Activated effector memory CD4-positive, alpha-beta T cell treated with Interleukin-2 at 50 U/mL for 16 hours (primary cell): ENCODE measurements at places on chromosomes 2 and 18.

DNA sequence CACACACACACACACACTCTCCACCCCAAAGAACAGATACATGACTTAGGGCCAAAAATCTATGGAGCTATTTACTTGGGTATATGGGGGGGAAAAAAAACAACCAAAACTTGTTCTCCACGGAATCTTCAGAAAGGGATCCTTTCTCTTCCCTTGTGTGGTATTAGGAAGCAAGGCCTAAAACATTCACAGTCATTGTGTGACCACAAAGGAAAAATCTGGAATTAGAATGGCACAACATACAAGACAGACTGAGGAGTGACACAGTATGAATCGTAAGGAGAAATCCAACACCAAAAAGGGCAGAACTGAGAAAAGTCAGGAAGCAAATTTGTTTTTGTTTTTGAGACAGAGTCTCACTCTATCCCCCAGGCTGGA, 70.3 kb downstream of the ASXL2 start:
- DNase-seq = no peak

- no peak for DNase-seq
Observed at GRCh38 chr2:150729495-150729955, 242.1 kb upstream of the RND3 start.

DNA sequence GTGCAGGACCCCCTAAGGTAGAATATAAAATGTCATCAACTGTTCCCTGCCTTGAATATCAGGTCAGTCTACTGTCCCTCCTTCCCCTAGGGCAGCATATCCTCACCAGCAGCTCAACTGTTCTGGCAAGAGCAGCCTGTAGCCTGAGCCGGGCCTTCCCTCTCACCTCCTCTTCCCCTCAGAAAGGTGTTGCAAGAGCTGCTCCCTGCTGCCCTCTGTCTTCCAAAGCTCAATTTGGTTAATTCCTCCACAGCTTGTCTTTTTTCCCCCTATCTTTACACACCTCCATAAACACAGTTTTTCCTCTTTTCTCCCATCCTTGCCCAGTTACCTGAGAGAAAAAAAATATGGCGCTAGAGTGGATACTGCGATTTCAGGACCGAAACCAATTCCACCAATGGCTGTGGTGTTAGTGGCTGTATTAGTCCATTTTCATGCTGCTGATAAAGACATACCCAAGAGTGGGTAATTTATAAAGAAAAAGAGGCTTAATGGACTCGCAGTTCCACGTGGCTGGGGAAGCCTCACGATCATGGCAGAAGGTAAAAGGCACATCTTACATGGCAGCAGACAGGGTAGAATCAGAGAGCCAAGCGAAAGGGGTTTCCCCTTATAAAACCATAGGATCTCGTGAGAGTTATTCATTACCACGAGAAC, 184.7 kb downstream of the MREG start:
- DNase-seq = peak; percentile 2

DNA sequence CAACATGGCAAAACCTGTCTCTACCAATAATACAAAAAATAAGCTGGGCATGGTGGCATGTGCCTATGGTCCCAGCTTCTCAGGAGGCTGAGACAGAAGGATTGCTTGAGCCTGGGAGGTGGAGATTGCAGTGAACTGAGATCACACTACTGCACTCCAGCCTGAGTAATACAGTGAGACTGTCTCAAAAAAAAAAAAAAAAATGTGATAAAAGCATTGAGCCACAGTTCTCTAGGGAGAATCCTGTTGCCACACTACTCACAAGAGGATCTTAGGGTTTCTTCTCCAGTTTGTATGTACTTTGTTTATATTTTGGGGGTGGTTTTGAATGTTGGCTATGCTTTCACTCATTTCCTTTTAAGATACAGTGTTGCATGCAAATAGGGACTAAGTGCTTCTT, 62.0 kb downstream of the TMEM185B start:
- DNase-seq = no peak

GRCh38 chr18:44944461-44944860, 263.8 kb downstream of the SETBP1 start:
- no peak for DNase-seq

DNA sequence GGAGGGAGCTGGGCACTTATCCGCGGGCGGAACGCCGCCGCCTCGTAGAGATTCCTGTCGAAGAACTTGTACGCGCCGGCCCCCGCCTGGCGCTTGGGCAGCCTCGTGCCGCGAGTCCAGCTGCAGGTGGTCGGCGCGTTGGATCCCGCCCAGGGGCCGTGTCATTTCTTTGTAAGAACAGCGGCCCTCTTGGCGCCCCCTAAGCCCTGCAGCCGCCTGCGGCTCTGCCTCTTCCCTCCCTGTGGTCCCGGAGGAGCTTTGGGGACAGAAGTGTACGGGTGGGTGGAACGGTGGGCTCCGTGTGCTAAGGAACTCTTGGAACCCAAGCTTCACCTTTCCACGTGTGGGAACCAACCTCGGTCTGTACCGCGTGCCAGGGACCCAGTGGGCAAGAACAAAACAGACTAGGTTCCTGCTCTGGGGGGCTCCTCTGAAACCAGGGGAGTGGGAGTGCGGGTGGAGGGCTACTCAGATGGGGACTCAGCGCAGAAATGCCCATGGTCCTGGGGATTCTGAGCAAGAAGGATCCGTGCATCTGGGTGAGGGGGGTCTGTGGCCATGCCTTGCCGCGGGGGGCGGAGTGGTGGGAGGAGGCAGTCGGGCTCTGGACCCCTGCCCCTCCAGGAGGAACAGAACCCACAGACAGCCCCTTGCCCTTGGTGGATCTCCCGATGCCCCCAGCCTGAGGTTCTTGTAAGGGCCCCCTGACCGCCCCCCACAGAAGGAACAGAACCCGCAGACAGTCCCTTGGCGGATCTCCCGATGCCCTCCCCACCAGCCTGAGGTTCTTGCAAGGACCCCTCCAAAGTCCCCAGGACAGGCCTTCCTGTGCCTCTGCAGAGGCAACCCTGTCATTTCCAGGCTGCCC, 1.5 kb downstream of the GPC1 start:
- DNase-seq = no peak

DNA sequence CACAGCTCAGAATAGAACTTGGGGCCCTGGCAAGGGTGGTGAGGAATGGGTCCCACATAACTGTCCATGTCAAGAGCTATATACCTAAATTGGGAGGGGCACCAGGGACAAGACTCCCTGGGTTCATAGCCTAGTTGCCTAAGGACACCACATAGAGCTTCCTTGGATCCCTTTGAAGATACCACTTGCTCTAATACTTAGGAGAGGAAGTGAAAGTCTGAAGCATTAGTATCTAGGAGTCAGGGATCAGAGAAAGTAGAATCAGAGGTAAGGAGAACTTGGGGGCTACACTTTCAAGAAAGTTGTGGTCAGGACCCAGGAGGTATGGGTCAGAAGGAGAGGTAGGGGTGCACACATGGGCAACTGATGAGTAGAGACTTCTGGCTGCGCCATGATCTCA, 318.2 kb upstream of the SLC39A10 start:
- DNase-seq = no peak

- DNase-seq = no peak
Observed at GRCh38 chr2:8722986-8723385, 41.1 kb downstream of the ID2 start.

DNA sequence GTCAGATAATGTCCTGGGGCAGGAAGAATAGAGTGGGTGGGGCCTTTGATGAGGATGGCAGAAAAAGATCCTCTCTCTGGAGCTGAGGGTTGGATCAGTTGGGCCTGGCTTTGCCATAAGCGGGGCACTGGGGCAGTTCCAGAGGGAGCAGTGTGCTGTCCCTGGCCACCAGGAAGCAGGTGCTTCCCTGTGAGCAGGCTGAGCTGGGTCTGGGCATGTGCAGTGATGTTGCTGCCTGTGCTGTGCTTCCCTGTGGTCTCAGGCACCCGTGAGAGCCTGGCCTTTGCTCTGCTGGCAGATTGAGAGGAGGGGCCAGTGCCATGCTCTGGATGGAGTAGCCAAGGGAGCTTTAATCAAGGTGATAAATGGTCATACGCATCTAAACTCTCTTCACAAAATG, 14.6 kb upstream of the NPPC start:
- no peak for DNase-seq

DNA sequence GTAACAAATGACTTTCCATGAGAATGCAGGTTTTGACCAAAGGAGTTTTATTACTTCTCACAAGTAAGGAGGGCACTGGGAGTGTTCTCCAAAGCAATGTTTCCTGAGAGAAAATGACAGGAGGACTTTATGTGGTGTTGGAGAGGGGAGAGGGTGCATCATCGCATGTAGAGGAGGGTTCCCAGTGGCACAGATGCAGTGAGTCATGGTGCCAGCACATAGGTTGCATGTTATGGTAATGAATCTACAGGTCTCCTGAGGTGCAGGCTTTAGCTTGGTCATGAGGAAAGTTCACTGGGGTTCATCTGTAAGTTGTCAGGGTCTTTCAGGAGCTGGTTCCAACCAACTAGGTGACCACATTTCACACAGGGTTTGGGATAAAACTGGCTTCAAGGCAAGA, 30.4 kb downstream of the NAT8 start:
- DNase-seq = no peak

- no peak for DNase-seq
Observed at GRCh38 chr2:190467575-190468083, 59.5 kb downstream of the MFSD6 start.

- DNase-seq = no peak
Observed at GRCh38 chr18:23958036-23958435, 56.5 kb upstream of the TTC39C start.

DNA sequence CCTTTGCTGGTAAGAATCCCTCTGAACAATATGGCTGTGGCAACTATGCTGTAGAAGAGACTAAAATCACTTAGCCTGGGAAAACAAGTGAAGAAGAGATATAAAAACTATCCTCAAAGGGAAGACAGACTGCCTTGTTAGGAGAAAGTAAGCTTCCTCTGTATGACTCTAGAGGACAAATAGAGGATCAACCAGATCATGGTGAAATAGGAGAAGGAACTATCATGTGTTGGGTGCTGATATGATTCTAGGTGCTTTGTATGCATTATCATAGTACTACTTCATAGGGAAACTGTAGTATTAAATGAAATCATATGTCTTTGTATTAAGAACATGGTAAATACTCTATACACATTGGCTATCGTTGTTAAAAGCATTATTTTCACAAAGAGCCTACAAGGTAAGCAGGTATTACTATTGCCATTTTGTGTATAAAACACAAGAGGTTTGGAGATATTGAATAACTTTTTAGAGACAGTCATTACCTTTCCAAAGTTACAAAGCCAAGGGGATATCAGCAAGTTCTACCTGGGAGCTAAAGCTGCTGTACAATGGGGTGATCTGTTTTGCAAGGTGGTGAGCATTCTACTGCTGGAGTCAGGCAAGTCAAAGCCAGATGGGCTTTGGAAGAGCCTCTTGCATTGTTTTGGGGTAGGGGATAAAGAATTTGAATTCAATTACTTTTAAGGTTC, 402.6 kb downstream of the ALK start:
- DNase-seq = no peak

GRCh38 chr18:76670564-76671288, 151.6 kb upstream of the ZNF236 start:
- DNase-seq = no peak
